Activated CD4-positive, CD25-positive, alpha-beta regulatory T cell treated with anti-CD3 and anti-CD28 coated beads, Interleukin-2, amount 50 U/mL, for 72 hours (primary cell): ENCODE measurements at places on chromosomes 3 and 15.

- no peak for DNase-seq
Observed at GRCh38 chr3:197343656-197344408, 45.4 kb upstream of the DLG1 start.

- DNase-seq: no peak
Observed at GRCh38 chr15:66720206-66721010, 18.4 kb downstream of the SMAD6 start.

- no peak for DNase-seq
Observed at GRCh38 chr3:174431717-174432116, 427.4 kb upstream of the NAALADL2 start.

DNA sequence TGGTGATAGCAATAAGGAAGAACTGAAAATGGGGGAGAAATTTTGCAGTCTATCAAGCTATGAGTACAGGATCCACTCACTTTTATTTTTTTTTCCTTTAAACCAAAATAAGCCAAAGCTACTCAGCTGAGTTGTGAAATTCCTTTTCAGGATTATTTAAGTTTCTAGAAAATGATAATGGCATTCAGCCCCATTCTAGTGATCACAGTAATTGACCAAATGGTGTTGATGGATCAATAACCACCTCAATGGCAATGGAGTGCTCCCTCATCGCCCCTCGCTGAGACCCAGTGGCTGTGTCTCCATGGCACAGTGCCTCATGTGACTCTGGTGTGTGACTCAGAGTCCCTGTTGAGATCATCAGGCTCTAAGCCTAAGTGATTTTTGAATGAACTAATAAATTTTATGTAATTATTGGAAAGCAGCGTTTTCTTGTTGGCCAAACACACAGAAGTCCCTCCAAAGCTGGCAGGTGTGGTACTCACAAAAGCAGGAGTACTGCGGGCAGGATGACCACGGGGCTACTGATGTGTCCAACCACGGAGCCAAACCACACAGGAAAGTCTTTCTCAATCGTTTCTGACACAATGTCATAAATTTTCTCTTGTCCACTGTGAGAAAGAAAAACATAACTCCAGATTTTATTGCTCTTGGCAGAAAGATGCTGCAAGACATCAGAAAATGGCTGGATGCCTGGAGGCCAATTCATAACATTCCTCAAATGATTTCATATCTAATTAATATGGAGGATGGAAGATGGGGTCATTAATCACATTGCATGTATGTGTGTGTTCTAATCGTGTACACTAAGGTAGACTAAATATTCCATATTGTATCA is 14.4 kb upstream of the STARD5 start:
- no peak for DNase-seq

- no peak for DNase-seq
Observed at GRCh38 chr3:78066287-78066686, 1026.4 kb downstream of the ROBO2 start.

DNA sequence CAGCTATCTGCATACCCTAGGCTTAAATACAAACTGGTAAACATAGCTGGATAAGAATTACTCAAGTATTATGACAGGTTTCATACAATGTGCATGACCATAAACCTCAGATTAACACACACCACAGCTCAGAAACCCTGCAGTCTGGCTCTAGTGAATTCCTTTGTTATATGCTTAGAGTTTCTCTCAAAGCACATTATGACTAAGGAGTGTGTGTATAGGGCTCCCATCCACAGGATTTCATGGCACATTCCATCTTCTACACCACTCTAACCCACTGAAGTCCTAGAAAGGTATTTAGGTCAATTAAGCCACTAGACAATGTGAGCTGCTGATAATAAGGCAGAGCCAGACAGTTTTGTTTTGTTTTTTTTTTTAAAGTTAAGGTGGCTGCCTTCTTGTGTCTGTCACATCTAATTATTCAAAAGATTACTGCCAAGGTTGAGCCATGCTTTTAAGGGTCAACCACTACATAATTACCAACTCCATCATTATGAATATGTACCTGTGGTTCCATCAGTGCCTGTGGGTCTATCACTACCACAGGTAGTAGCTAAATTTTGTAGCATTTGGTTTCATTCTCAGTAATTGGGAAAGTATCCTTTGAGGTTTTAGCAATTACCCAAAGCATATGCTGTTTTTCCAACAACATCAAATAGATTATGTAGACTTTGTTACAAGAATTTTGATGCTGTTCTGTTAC is 107.0 kb downstream of the ALCAM start:
- no peak for DNase-seq

DNA sequence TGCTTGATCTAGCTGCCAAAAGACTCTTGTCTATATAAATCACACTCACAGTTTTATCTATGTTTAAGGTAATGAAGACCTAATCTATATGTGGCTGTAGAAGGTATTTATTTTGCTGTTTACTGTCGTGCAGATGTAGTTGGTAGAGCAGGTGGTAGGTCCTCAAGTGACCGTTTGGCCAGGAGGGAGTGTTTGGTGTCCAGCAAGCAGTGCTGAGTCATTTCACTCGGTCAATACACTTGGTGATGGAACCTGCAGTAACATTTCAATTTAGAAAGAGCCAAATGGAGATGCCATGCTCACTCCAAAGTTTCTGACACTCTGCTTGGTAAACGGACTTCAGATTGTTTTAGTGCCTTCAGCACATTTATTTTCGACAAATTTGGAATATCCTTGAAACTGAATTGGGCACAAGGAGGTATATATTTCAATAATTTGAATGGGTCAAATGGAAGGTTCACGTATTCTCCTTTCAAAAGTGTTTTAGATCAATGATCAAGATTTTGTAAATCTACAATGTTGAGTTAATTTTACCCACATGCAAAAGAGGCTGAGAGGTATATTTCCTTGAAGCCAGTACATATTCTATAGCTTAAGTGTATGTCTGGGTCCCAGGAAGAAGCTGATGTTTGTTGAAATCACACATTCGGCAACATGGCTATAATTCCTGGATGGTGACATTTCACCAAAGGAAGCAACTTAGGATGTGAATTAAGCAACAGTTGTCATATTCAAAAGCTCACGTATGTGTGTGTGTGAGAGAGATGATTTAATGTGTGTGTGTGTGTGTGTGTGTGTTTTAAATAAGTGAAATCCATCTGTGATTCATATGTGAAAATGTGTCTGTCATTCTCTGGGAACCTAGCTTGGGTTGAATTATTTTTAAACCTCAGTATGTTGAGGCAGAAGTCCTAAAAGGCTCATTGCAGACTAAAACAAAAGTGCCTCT is 7.7 kb upstream of the CX3CR1 start:
- DNase-seq: no peak

DNA sequence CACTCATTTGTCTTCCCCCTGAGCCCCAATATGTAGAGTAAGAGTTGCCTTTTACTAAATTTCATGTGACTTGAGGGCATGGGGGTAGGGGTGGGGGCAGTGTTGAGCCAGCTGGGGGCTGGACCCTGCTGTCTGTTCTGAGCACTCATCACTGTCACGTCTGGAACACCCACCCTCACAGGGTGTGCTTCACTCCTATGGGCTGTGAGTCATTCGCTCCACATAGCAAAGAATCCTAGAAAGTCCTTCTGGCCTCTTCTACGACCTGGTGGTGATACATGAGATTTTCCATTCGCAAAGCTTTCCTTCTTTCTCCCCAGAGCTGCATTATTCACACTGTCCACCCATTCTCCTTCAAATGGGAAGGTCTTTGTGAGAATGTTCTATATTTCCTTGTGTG is 43.6 kb upstream of the MGLL start:
- no peak for DNase-seq

GRCh38 chr3:47082519-47082918 is 81.4 kb downstream of the SETD2 start:
- no peak for DNase-seq

- DNase-seq: no peak
Observed at GRCh38 chr3:141684758-141685157, 53.3 kb upstream of the RNF7 start.

GRCh38 chr3:134665243-134665642 is 14.4 kb upstream of the KY start:
- no peak for DNase-seq

- DNase-seq: no peak
Observed at GRCh38 chr3:16935781-16936180, 51.0 kb downstream of the PLCL2 start.

DNA sequence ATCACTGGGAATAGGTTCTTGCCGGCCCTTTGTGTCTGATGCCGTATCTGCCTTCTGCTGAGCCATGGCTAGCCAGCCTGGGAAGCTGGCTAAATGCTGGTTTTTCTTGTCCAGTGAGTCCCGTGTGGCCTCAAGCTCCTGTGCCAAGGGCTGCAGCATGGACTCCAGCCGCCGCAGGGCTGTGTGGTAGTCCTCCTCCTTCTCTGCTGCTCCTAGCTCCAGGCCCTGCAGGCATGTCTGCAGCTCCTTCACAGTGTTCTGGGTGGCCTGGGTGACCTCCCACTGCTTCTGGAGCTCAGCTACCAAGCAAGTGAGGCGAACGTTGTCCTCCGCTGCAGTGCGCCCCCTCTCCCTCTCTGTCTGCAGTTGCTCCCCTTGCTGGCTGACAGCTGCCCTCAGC is 24.9 kb downstream of the CXCR6 start:
- DNase-seq: no peak

GRCh38 chr15:62901909-62902546 is 140.5 kb upstream of the TPM1 start:
- DNase-seq: no peak

- no peak for DNase-seq
Observed at GRCh38 chr3:61535826-61536225, 25.5 kb upstream of the PTPRG start.

DNA sequence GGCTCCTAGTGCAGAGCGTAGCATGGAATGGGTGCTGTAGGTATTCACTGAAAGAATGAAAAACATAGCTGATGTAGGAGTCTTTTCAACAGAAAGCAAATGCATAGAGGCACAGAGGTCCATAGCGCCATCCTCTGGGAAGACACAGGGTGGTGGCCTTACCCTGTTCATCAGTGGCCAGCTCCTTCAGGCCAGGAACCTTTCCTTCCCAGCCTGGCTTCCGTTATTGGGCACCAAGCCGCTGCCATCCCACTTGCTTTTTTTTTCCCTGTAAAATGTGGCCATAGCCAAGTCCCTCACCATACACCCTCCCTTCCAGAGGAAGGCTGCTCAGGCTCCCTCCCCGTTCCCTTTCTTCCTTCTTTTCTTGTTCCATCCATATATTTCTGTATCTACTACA is 118.1 kb downstream of the ZNF621 start:
- DNase-seq: no peak

- DNase-seq: no peak
Observed at GRCh38 chr3:81549388-81549787, 212.1 kb downstream of the GBE1 start.

DNA sequence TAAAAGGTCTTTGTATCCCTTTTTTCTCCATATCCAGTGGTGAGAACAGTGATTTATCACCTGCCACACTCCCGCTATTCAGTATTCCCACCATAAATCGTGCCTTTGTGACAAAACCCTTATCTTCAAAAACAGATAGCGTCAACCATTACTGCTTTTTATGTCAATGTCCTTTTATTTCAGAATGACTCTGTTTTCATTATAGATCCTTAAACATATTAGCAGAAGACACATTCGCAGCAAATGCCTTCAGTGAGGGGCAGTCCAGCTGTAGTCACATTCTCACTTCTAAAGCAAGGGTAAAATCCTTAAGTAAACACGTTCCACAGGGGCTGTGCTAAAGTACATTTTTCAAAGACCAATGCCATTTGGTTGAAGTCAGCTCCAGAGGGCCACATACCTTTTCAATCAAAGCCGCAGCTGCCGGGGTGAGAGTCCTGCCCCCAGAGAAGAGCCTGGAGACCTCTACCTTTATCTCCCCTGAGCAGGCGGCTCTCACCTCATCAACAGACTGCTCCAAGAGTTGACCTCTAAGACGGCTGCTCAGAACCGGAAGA is 53.4 kb downstream of the PDZRN3 start:
- no peak for DNase-seq

- no peak for DNase-seq
Observed at GRCh38 chr3:128378631-128379347, 87.9 kb downstream of the DNAJB8 start.

GRCh38 chr3:171614318-171614921 is 154.2 kb upstream of the TNIK start:
- DNase-seq: no peak

DNA sequence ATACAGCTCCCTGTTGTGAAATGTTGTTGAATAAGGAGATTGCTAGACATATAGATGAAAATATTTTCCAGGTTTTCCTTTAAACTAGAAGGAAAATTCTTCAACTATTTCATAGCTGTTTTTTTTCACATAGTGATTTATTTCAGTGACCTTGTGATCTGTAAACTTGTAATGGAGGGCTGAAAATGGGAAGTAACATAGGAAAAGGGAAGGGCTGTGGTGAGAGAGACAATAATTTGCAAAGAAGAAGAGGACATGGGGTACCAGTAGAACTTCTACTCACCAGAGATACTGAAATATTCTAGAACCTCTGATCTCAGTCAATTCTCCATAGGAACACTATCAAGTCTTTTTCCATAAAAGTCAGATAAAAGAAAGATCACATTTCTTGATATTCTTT is 60.4 kb downstream of the PLS1 start:
- DNase-seq: no peak

DNA sequence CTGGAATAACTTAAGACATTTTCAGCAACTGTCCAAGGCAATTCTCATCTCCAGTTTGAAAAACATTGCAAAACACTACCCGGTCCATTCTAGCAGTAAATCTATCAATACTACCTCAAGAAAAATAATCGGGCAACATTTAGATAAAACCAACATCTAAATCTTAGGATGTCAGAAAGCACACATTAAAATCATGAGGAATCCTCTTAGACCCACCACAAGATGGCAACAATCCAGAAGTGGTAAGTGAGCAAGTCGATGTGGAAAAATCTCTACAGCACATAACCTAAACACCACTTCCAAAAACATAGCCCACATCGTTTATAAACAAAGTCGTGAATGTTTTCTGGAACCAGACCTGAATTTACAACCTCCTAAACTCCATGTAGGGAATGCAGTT is 5.7 kb downstream of the PLCH1 start:
- DNase-seq: no peak

DNA sequence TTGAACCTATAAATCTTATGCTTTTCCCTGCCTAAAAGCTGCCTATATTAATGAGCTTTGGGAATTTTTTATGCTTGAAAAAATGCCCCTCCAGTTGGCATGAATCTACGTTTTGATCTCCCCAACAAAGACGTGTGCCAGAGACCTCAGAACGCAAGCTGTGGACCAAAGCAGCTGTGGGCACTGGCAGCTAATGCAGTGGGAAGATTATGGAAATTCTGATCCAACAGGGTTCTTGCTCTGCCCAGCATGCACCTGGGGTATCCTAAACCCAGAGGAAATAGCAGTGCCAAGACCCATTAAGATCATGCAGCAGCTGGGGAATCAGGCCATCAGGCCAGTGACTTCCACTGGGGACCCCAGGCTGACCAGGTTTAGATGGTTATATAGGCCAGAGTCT is 423.0 kb downstream of the ZBBX start:
- no peak for DNase-seq
